ENCODE measurements at places on chromosomes 12 and 14.

DNA sequence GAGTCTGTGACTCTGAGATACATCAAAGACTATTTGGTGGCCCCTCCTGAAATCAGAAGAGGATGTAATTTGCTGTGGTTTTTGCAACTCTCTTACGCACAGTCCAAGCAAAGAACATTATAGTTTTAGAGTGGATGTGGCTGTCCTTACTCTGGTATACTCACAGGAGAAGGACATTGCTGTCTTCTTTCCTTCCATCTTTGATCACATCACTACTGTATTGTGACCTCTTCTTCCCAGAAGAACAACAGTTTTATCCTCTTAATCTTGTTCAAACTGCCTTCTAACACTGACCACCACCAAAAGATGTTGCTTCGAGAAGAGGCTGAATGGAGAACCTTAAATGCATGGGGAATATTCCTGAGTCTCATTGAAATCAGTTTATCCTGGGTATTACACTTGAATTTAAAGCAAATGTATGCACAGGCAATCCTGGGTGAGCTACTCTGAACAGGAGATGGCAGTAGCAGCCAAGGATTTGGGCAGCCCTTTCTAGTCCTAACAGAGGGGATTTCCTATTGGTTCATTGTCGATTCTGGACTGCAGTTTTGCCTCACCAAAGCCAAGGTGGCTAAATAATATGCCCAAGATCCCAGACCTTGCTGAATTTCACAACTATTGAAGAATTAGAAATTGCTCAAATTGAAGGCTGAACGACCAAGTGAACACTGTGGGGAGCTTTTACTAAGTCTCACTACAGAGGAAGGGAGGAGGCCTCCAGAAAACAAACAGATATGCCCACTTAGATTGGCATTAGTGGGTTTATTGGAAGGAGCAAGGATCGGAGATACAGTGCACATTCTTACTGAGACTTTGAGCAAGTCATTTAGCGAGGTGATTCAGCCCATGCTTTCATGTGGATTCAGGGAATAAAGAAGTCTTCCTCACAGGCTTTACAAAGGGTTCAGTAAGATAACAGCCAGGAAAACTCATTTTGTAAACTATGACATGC is 282.8 kb downstream of the PAWR start:
- peak; percentile 27 for DNase-seq

GRCh38 chr14:97052001-97052400 is 254.8 kb downstream of the VRK1 start:
- no peak for DNase-seq

- no peak for DNase-seq
These were observed 1133.9 kb downstream of the AACS start for GRCh38 chr12:126198966-126199692.

GRCh38 chr14:92582706-92583452 is 69.3 kb downstream of the RIN3 start:
- no peak for DNase-seq

GRCh38 chr12:130097342-130097741 is 64.9 kb upstream of the FZD10 start:
- DNase-seq, result no peak

- DNase-seq, result no peak
These were observed 164.0 kb upstream of the PZP start for GRCh38 chr12:9372202-9372601.

DNA sequence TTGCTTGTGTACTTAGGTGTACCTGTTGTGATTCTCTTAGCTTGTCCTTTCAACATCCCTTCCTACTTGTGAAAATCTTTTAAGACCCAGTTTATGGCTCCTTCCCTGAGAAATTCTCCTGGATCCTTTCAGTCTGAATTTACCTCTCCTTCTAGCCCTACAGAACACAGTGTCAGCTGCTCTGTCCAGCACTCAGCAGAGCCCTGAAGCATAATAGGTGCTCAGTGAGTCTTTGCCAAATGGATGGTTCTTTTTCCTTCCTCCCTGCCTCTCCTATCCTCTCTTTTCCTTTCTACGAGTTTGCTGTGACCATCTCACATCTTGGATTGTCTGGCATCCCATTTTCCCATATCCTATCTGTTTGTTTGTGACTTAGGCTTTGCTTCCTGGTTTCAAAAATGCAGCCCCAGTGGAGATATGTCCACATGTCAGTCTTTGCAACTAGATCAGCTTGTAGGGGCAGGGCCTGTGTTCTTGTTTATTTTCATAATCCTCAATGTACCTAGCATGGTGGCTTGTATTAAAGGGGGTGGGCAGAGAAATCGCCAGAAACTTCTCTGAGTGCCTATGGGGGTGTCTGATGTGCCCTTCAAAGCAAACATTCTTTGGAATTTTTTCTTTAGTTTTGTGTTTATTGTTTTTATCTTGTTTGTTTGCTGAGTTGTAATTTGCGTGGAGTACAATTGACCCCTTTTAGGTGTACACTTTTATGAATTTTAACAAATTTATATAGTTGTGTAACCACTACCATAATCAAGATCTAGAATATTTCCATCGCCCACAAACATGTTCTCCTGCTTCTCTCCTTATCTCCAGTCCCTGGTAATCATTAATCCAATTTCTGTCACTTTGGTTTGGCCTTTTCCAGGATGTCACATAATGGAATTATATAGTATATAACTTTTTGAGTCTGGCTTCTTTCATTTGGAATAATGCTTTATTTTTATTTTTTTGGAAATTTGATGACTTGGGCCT is 62.8 kb downstream of the SMOC1 start:
- DNase-seq, result no peak

DNA sequence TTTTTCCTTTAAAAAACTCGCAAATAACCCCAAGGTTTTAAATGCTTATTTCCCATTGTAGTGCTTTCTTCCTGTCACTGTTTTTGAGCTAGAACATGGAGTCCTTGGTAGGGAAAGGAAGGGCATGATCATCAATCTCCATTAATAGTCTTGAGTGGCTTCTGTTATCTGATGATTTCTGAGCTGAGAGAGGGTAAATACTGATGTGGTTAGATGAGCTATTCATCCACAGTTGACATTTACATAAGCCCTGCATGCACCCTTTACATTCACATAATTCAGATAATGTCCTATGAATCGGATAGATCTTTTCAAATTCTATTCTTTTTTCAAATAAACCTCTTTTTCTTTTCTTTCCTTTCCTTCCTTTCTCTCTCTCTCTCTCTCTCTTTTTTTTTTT is 81.4 kb downstream of the NTN4 start:
- peak; percentile 57 for DNase-seq

- DNase-seq, result no peak
These were observed 129.0 kb downstream of the WIF1 start for GRCh38 chr12:64992116-64992515.

GRCh38 chr12:31887109-31887811 is 72.0 kb upstream of the RESF1 start:
- DNase-seq, result no peak

DNA sequence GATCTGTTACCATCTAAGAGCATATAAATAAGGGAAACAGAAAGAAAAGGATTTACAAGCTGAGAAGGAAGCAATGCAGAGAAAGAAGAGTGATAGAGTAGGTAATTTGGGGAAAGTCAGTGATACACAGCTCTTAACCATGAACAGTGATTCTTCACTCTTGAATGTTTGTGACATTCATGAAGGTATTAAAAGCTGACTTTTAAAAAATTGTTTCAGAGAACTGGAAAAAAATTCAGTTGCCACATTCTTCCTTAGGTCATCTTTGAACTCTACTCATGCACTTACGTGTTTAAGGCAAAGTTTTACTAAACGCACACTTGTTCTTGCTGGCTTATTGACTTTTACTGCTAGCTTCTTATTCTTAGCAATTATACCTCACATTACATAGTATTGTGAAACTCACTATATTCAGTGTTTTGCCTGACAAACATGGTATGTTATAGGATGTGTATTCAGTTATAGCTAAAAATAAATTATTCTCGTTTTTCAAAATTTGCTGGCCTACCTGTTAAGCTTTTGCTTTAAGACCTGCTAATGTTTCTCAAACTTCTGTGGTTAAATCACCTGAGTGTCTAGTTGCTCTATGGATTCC is 10.9 kb downstream of the HIF1A start:
- DNase-seq, result no peak

DNA sequence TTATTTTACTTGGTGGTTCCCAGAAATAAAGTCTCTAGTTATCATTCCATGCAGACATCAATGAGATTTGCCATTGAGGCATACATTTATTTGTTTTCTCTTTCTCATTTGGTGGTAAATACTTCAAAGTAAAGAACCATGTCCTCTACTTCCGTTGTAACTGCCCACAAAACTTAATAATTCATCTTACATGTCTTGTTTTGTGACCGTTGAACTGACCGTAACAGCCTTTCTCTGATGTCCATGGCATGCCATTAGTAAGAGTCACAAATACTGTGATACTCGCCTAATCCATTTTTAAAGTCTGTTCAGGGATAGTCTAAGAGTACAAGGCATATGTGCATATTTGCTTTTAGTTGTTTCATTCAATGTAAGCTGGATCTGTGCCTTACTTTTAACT is 145.3 kb downstream of the ETV6 start:
- DNase-seq, result no peak

- no peak for DNase-seq
These were observed 5.5 kb upstream of the PAX9 start for GRCh38 chr14:36655963-36656686.

- no peak for DNase-seq
These were observed 805 bp upstream of the KRT7 start for GRCh38 chr12:52232203-52232673.

DNA sequence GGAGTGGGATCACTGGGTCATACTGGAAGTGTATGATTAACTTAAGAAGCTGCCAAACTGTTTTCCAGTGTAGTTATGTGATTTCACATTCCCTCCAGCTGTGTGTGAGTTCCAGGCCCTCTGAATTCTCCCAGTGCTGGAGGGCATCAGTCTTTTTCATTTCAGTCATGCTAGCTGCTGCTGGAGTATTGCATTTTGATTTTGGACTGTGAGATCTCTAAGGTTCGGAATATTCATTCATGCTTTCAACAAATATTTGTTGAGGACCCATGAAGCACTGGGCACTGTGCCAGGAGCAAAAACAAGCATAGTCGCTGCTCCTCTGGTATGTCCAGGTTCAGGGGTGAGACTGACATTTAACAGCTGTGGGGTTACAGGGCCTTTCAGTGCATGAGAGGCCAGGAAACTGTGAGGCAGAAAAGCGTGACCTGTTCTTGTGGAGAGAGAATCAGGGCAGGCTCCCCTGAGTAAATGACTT is 133.2 kb downstream of the SCARB1 start:
- peak; percentile 79 for DNase-seq

- no peak for DNase-seq
These were observed 61.5 kb downstream of the KCNMB4 start for GRCh38 chr12:70427611-70428010.

GRCh38 chr12:53365245-53365904 is 14.6 kb upstream of the SP1 start:
- DNase-seq, result no peak

DNA sequence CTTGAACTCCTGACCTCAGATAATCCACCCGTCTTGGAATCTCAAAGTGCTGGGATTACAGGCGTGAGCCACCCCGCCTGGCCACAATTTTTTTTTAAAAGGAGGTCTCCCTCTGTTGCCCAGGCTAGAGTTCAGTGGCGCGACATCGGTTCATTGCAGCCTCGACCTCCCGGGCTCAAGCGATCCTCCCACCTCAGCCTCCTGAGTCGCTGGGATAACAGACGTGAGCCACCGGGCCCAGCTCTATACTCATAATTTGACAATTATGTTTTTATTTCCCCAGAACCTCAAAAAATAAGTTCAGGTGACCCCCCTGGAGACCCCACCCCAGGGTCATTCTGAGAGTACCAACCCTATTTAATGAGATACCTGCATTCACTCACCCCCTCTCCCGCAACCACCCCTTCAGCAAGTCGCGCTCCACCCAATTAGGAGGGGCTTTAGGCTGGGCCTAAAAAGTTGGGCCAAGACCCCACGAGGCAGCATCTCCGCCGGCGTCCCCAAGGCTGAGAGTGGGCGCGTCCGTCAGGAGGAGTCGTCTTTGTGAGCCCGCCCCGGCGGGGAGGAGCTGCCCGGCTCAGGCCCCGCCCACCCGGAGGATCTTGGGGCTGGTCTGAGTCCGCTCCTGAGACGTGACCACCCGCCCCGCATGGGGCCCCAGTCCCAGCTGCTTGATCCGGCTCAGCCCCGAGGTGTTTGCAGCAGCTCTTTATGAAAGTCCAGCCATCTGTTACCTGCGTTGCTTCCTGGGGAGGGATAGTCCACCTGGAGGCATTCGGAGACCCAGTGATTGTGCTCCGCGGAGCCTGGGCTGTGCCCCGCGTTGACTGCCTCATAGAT is at the start of gene ANKRD33:
Gene ANKRD33 (plus strand): TSS at position 628 of the 840 bp plus-strand sequence. CDS start 84 bp downstream, at position 712.
- no peak for DNase-seq

DNA sequence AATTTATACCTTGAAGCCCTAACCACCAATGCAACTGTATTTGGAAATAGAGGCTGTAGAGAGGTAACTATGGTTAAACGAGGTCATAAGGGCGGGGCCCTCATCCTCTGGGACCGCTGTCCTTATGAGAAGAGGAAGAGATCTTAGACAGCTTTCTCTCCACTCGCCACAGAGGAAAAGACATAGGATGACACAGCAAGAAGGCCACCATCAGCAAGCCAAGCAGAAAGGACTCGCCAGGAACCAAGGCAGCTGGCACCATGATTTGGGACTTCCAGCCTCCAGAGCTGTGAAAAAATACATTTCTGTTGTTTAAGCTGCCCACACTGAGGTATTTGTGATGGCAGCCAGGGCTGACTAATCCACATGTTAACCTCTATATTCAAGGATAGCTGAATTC is 30.4 kb upstream of the BCAT1 start:
- DNase-seq, result no peak

GRCh38 chr12:18382236-18382885 is 121.0 kb downstream of the PIK3C2G start:
- no peak for DNase-seq

- DNase-seq, result no peak
These were observed 11.1 kb downstream of the SVOP start for GRCh38 chr12:109009766-109010165.

DNA sequence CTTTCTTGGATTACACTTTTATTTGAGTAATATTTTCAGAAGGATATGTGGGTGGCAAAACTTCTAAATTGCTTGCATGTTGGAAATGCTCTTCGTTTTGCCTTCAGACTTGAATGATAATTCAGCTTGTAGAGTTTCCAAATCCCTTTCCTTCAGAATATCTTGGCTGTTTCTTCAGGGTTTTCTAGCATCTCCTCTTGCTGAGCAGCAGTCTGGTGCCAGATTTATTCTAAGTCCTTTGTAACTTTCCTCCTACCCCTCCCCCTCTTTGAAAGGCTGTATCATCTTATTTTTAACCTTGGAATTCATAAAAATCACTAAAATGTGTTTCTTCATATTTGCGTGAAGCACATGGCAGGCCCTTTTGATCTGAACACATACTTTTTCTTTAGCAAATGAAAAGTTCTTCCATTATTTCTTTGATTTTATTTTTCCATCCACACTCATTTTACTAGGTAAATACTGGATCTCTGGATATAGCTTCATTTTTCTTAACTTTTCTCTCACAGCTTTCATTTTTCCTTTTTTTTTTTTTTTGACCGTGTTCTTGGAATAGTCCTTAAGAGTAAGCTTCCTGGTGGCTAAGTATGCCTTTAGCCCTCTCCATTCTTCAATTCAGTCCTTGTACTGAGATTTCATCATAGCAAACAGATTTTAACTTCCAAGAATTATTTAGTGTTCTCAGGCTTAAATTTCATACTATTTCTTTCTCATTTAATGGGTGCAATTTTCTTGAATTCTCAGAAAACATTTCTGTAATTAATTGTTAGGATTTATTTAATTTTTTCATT is 102.0 kb downstream of the SLC38A4 start:
- no peak for DNase-seq
